ENCODE measurements at places on chromosomes 3 and 15. TPM values are rescaled to one million over a fixed set of nuclear protein-coding genes. Genes with fewer than 3 reads are reported as not detected.

DNA sequence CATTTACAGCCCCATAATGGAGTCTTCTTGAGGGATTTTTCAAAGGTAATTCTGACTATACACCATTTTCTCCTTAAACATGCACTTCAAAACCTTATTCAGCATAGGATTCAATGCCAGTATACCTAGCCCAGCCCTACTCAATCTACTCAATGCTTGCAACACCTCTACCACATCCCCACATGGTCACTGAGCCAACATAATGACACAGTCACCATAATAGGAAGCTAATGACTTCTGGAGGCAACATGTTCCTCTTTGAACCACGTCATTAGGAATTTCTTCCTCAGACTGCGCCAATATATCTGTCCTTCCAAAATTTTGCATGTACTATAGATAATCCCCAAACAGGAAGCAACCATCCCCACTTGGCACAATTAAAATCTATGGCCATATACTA is 153.9 kb upstream of the SETMAR start:
- DNase-seq = no peak

DNA sequence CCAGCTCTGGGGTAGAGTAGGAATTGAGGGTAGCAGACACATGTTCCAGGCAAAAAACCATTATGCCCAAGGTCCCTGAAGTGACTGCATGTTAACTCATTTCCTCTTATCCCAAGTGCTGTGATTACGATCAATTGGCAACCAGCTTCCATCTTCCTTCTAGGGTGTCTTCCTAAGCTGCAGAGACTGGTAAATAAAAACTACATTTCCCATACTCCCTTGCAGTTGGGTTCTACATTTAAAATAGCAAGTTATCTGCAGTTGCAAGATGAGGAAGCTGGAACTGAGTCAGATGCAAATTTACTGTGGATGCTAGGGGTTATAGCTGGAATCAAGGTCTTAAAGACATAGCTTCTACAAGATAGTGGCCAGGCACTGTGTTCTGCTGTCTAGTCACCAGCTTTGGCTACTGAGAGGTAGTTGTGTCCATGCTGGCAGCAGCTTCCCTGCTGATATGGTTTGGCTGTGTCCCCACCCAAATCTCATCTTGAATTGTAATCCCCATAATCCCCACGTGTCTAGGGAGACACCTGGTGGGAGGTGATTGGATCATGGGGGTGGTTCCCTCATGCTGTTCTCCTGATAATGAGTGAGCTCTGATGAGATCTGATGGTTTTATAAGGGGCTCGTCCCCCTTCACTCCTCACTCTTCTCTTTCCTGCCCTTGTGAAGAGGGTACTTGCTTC is 51.3 kb upstream of the FBN1 start:
- DNase-seq = peak; percentile 58

Gene EPB42
- not detected for total RNA-seq

DNA sequence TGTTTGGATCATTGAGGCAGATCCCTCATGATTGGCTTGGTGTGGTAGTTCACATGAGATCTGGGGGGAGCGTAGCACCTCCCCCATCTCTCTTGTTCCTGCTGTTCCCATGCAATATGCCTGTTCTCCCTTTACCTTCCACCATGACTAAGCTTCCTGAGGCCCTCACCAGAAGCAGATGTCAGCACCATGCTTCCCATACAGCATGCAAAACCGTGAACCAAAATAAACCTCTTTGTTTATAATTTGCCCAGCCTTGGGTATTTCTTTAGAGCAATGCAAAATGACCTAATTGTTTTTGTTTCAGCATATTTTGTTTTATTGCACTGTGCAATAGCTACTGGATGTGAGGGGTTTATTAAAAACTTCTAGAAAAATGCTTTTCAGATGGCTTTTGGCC is 56.6 kb upstream of the CHST2 start:
- DNase-seq = peak; percentile 68

DNA sequence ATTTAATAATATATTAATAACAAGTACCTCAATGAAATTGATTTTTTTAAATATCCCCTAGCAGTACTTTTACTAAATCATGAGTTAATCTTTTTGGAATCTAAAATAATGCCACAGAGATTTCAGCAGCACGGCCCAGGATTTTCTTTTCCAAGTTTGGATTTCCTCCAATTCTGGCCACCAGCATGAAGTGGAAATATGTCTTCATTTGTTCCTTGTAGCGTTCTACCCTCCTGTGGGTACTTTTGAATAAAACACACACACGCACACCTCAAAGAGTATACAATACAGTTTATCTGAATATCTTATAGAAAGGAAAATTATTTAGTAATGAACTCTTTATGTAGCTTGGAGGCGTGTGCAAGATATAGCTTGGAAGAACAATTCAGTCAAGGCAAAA is 125.1 kb upstream of the STT3B start:
- peak; percentile 13 for DNase-seq

Gene P2RY12
- not detected for total RNA-seq

GRCh38 chr3:48896936-48897335 is 1.7 kb downstream of the SLC25A20 start:
- DNase-seq = no peak

- no peak for DNase-seq
Measured at GRCh38 chr3:57257678-57258077, 30.1 kb downstream of the APPL1 start.

DNA sequence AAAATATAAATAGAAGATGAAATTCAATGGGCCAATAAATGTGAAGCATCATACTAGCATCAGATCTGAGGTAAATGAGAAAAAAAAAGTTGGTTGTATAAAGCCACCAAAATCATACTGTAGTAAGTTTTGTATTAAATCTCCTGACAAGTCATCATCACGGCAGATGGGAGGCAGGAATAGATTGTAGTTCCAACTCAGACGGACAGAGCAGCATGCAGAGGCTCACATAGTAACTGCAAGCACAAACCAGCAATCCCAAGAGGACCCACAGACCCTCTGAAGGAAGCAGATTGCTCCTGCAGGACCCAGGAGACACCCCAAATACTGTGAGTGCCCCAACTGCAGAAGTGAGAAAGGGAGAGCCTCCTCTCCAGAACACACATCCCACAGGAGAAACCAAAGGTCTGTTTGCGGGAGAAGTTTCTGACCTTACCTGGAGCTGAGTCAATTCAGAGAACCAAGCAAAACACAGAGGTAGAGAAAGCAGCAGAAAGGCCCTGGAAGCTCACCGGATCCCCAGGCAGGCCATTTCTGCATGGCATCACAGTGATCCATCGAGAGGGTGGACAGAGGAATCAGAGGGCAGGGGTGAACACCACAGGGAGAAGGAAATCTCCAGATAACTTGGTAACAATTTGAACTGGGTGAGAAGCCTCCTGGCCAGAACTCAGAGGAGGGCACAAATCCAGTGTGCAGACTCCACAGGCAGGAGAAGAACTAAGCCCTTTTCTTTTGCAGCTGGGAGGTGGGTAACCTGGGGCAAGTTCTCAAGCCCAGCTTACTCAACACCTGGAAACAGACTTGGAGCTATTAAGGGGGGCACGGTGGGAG is 141.6 kb upstream of the ARHGEF26 start:
- DNase-seq = no peak

DNA sequence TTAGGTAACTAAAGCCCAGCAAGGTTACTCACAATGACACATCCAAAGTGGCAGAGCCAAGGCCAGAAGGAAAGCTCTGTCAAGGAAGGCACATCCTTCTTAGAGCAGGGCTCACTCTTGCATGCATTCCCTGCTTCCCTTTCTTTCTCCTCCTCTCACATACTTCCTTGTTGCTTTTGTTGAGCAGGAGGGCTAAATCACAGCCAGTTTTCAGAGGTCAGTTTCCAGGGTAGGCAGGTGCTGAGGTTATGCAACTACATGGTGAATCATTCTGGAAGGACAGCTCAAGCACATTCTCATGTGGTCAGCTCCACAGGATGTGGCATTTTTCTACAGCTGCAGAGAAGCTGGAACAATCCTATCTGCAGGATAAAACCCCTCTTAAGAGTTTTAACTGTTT is 275.6 kb downstream of the ZNF621 start:
- peak; percentile 15 for DNase-seq

Gene DPPA2
- not detected for total RNA-seq

DNA sequence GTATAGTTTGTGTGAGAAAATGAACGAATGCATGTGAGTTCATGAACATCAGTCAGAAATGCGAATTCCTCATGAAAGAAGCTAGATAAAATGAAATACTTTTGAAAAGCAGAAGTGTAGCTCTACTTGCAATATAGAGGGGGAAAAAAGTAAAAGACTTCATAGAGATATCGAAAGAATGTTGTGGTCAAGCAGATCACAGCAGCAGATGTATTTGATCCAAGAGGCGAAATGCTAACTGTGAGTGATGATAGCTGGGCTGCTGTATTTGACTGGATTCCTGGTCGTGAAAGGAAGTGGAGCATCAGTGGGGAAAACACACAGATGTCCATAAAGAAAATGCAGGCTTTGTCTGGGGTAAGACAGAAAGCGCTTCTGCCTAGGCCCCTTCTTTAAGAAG is 112.4 kb downstream of the ADAMTSL3 start:
- peak; percentile 3 for DNase-seq

Gene TM4SF1
- 366 TPM for total RNA-seq

Gene BCL2A1
- 4.5 TPM for total RNA-seq

- DNase-seq = peak; percentile 38
Measured at GRCh38 chr15:59200560-59200959, 6.1 kb upstream of the LDHAL6B start.

DNA sequence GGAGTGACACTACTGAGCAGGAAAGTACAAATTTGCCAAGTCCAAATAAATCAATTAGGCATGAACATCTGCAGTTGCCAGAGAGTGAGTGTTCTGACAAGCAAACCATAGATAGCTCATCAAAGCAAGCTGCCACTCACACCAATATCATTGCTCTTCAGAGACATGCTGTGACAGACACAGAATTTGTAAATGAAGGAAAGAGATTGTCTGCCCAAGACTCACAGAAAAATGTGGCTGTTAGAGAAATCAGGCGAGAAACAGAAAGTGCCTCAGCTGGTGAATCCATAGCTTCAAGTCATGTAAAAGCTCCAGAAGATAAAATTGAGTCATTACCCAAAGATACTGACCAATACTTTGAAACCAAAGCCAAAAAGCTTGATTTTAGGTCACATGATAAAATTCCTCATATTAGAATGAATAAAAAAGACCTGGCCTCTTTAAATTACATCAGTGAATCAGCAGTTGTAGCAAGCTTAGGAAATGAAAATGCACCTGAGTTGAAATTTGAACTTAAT is 50.8 kb downstream of the CRYBG3 start:
- DNase-seq = peak; percentile 22

GRCh38 chr3:175198991-175199783 is 340.1 kb downstream of the NAALADL2 start:
- no peak for DNase-seq

GRCh38 chr3:181402347-181402746 is 309.4 kb upstream of the SOX2 start:
- no peak for DNase-seq

Gene CCR3
- not detected for total RNA-seq

- no peak for DNase-seq
Measured at GRCh38 chr3:193711964-193712598, 119.1 kb downstream of the OPA1 start.

- DNase-seq = no peak
Measured at GRCh38 chr3:102605153-102605552, 170.3 kb downstream of the ZPLD1 start.

GRCh38 chr15:25939122-25939521 is 76.0 kb upstream of the ATP10A start:
- no peak for DNase-seq

Gene SLC27A2
- not detected for total RNA-seq

Gene CYP1A2
- total RNA-seq = not detected

All from IMR-90 (cell line).